AG09309 (cell line): ENCODE measurements at places on chromosomes 1 and 21.

GRCh38 chr1:2855206-2856065 lies 53.9 kb upstream of the TTC34 start:
- no peak for DNase-seq

DNA sequence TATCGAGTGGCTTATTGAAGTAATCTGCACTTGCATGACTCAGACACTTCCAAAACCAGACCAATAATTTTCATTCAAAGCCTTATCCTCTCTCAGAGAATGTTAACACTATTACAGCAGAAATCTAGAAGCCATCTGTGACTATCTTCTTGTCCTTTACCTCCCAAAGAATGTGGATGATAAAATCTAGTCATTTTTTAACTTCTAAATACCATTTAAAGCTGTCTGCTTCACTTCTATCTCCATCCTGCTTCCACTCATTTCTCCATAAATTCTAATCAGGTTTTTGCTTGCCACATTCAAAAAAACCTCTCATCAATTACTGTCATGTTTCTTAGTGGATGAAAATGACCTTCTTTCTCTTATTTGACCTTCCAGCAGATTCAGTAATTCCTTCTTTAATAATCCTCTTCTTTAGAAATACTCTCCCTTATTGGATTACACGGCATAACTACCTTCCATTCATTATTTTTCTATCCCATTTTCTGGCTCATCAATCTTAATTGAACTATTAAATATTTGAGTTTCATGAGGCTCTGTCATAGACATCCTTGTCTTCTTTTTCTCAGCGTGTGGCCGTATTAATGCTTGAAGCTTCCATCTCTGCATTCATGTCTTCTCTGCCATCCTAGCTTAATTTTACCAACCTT lies 1999.4 kb downstream of the MRPL39 start:
- DNase-seq, result no peak

DNA sequence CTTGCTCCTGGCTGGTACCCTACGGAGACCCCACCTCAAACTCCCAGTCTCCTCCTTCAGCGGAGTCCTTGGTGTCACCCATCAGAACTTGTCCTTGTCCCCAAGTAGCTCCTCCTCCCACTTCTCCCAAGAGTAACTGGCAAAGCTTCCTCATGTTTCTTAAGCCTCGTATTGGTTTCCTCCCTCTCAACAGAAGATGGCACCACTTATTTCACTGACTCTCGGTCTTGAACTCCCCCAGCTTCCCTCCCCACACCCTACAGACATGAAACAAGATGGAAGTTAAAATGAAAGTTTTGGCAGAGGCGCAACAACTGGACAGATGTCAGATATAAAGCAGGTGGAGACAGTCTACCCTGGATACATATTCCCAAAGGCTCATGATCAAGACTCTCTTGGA lies 13.4 kb downstream of the RAB7B start:
- DNase-seq, result no peak

DNA sequence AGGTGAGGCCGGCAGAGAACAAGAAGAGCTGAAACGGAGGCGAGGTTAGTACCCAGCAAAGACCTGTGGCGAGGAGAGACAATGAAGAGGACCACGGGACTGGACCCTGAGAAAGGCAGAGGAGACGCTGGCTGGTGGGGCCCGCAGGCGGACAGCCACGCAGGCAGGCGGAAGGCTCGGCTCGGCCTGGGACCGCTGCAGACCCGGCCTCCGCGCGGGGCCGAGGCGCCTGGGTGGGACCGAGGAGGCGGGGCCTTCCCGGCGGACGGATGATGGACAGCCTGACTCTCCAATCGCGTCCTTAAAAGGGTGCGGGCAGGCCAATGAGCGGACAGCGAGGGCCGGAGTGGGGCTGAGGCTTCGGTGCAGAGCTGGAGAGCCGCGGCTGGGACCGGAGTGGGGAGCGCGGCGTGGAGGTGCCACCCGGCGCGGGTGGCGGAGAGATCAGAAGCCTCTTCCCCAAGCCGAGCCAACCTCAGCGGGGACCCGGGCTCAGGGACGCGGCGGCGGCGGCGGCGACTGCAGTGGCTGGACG lies at the start of gene MPZL1:
MPZL1 (plus strand) TSS at position 366 of the 535 bp plus-strand sequence. CDS start 170 bp downstream, outside the sequence.
- DNase-seq, result peak; percentile 81

DNA sequence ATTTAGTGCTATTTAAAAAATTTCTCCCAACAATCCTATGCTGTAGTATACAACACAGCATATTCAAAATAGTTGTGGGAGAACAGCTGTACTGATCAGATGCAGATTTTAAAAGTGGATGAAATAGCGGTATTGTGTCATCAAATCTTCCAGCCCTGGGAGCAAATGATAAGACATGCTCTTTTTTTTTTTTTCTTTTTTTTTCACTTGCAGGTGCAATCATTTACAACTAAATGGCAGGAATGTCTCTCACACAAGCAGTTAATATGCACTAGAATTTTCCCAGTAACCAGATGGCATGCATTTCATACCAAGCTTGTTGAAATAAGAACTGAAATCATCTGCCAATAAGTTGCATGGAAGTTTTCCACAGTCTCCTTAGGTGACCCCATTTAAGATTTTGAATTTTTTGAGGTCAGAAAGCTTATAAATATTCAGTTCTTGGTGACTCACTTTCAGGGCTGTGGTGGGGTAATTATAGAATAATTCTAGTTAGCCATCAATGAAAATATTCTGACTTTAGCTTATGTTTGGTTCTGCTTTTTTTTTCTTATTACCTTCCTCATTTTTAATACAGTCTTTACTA lies 623.9 kb upstream of the NR5A2 start:
- DNase-seq, result peak; percentile 95

- DNase-seq, result no peak
Observed at GRCh38 chr1:198850196-198850595, 211.4 kb downstream of the PTPRC start.

DNA sequence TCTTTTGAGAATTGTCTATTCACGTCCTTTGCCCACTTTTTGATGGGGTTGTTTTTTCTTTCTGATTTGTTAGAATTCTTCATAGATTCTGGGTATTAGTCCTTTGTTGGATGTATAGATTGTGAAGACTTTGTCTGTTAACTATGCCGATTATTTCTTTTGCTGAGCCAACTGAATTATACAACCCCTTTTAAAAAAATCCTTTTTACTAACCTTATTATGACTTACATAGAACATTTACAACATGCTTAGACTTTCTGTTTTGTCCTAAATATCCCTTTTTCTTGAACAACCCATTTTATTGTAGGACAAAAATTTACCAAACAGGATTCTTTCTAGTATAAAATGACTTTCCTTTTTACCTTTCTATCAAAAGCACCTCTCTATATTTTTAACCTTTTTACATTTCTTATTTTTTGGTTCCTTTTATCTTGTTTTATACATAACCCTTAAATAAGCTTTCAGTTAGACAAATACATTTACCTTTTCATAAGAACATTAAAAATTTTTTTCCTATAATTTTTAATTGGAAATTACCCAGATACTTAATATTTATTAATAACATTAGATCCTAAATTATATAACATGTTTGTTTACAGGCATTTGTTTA lies 70.4 kb upstream of the TTLL7 start:
- DNase-seq, result no peak

DNA sequence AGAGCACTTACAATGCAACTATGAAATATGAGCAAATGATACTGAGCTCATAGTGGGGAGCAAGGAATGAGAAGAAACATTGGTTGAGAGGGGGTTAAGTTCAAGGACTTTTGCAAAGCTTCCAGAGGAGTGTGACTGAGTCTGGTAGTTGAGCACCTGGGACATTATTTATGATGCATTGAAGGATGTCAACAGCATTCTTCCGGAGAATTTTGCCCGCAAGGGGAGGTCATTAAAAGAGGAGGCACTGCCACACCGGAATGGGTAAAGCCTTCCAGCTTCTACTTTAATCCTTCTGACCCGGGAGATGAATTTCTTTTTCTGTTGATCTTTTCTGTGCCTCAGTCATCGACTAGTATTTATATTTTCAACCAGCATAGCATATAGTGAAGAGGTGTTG lies 208.4 kb upstream of the CAMK1G start:
- no peak for DNase-seq
